Upper lobe of right lung (tissue), 1 donor: ENCODE measurements at places on chromosomes 7 and 10.

- peaks cover 19% of the 10 kb centered on the region for H3K4me1 ChIP-seq
- H3K27me3 ChIP-seq, result peaks cover 34% of the 10 kb centered on the region
- H3K27ac ChIP-seq, result no peak overlapping the region
- no peak for DNase-seq
These were observed 6.1 kb downstream of the KCNH2 start for GRCh38 chr7:150972023-150972468.

GRCh38 chr7:26441611-26442277 is 150.1 kb downstream of the SNX10 start:
- DNase-seq, result no peak
- H3K4me1 ChIP-seq, result no peaks in the 10 kb centered on the region
- no peaks in the 10 kb centered on the region for H3K27me3 ChIP-seq
- H3K36me3 ChIP-seq, result no peaks in the 10 kb centered on the region
- no peak overlapping the region for H3K27ac ChIP-seq

- H3K36me3 ChIP-seq, result no peaks in the 10 kb centered on the region
- peaks cover 6% of the 10 kb centered on the region for H3K27me3 ChIP-seq
- no peak overlapping the region for H3K27ac ChIP-seq
- no peak overlapping the region for H3K4me3 ChIP-seq
- DNase-seq, result no peak
These were observed 22.5 kb downstream of the HHEX start for GRCh38 chr10:92712016-92712889.

DNA sequence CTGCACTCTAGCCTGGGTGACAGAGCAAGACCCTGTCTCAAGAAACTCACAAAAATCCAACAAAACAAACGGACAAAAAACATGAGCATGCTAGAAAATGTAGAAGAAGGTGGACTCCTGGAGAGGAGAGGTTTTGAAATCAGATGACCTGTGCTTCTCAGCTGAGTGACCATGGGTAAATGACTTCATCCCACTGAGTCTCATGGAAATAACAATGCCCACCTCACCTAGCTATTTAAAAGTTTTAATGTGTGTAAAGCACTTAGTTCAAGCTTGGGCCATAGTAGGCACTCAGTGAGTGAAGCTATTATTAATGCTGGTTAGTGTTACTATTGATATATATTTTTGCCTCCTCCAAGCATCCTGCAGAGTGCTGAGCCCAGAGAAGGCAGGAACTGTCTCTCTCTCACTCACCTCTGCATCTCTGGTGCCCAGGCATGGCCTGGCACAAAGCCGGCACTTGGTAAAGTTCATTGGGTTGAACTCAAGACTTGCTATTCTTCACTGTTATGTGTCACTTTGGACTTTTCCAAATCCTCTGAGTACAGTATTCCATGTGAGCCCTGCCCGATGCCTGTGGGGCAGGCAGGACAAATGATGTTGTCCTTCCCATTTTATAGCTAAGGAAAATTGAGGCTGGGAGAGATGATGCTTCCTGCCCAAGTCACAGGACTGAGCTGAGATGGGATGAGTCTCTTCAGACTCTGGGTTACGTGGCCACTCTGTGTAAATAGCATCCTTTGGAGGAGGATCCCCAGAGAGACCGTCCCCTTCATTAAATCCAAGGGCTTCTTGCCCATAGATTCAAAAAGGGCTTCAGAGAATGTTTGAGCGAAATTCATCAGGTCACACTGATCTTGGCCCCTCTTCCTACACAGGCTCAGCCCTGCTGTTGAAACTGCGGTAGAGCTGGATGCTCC is 81.4 kb upstream of the EMX2 start:
- H3K4me3 ChIP-seq, result no peak overlapping the region
- H3K4me1 ChIP-seq, result no peaks in the 10 kb centered on the region
- no peak overlapping the region for H3K27ac ChIP-seq
- no peak for DNase-seq
- H3K36me3 ChIP-seq, result no peaks in the 10 kb centered on the region
- no peaks in the 10 kb centered on the region for H3K27me3 ChIP-seq

DNA sequence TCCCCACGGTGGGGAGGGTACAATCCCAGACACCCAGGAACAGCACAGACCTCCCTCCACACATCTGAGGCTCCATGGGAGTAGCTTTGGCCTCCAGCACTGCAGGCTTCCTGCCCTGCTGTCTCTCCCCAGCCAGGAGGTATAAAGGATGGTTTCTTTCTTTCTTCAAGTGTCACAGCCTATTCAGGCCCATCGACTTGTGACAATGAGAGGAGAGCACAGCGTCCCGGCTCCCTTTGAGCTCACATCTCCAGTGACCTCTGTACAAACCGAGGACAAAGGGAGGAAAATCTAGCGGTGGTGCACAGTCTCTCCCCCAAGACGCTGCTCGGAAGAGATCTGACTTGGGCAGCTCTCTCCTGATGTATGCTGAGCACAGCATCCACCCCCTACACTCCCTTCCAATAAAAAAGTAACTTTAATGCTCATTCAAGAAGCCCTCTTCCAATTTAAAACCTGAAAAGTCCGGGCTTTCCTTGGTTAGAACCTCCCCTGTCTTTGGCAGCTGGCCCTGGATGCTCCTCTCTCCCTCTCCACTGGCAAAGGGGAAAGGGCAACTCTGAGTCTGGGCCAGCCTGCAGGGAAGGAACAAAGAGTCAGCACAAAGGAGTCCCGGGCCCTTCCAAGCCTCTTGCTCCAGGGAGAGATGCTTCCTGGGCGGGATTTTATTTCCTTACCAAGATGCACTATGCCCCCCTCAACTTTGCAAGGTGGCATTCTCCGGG is 18.0 kb downstream of the CHST15 start:
- DNase-seq, result no peak
- H3K4me1 ChIP-seq, result no peaks in the 10 kb centered on the region
- H3K27ac ChIP-seq, result no peak overlapping the region

GRCh38 chr10:76251841-76252671 is 820.6 kb downstream of the LRMDA start:
- H3K27me3 ChIP-seq, result no peaks in the 10 kb centered on the region
- H3K36me3 ChIP-seq, result no peaks in the 10 kb centered on the region
- no peaks in the 10 kb centered on the region for H3K4me1 ChIP-seq
- DNase-seq, result peak; percentile 65
- peak overlapping the region; percentile 51 for H3K27ac ChIP-seq

DNA sequence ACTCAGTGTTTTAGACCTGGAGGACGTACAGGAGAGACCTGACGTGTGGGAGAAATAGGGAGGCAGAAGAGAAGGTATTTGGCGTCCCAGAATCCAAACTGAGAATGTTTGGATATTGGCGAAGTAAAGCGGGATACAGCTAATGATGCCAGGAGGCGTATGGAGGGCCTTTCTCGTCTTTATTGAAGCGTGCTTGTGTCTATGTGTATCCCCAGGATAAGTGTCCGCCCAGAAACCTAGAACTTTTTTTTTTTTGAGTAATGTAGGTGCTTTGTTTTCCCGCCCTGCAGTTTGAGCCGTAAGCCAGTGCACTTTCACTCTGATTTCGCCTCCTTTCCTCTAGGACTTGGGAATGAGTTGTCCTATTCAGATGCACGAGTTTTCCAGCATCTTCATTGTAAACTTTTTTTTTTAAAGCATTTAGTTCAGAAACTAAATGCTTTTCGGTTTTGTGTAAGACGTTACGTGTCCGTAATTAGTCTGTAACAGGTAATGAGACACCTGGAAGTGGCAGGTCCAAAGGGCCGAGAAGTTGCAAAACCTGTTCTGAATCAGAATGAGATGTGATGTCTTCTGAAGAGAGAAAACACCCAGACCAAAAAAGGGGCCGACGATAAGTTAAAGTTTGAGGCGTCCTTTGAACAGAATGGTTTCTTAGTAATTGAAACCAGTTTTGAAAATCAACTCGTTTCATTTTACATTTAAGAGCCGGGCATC is 746 bp downstream of the ARL5B start:
- H3K4me3 ChIP-seq, result peak overlapping the region; percentile 98
- no peaks in the 10 kb centered on the region for H3K27me3 ChIP-seq
- H3K4me1 ChIP-seq, result peaks cover 34% of the 10 kb centered on the region
- H3K27ac ChIP-seq, result peak overlapping the region; percentile 98
- H3K36me3 ChIP-seq, result no peaks in the 10 kb centered on the region

DNA sequence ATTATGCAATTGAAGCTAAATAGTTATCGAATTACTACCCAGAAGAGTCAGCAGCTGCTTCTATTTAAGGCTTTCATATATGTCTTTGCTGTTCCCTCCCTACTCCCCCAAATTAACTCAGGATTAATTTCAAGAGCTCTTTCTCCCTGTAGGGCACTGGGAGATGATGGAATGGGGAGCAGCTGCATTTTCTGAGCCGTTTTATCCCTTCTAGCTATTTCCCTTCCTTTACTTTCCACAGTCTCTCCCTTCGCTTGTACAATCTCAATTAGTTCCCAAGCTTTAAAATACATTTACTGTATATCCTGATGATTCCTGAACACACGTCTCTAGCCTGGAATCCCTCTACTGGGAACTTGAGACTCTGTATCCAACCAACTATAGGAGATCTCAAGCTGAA is 19.8 kb upstream of the TSPAN12 start:
- no peaks in the 10 kb centered on the region for H3K4me1 ChIP-seq
- no peaks in the 10 kb centered on the region for H3K27me3 ChIP-seq
- DNase-seq, result no peak
- H3K36me3 ChIP-seq, result no peaks in the 10 kb centered on the region

DNA sequence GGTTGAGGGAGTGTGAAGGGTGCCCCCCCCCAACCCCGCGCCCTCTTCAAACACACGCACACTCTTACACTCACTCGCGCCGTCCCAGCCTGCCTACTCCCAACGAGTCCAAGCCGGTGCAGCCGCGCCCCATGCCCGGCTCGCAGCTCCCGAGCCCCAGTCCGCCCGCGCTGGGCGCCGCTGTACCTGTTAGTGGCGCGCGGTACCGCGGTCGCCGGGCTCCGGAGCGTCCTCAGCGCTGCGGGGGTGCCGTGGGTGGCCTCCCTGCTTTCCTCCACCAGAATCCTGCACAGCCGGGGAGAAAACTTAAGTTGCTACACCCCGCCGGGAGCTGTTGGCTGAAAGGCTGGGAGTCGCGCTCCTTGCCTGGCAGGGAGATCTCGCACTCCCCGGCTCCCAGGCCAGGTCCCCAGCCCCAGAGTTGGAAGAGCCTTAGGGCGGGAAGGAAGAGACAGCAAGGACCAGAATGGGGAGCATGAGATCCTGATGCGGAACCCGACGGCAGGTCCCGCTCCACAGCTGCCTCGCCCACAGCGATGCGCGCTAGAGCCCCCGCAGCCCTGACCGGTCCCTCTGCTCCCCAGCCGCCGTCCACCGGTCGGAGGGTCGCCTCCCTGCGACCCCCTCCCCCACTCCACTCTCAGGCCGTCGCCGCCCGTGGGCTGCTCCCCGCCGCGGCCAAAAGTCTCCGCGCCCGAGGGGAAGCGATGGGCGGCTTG is 863 bp downstream of the ST8SIA6 start:
- H3K36me3 ChIP-seq, result no peaks in the 10 kb centered on the region
- H3K4me1 ChIP-seq, result peaks cover 7% of the 10 kb centered on the region
- peaks cover 27% of the 10 kb centered on the region for H3K27me3 ChIP-seq
- peak; percentile 76 for DNase-seq
- H3K4me3 ChIP-seq, result peak overlapping the region; percentile 54
- peak overlapping the region; percentile 67 for H3K27ac ChIP-seq
